ENCODE measurements at places on chromosomes 2 and 18.
A peak's percentile ranks its signal among the peaks of the same experiment; 100 is the strongest.

DNA sequence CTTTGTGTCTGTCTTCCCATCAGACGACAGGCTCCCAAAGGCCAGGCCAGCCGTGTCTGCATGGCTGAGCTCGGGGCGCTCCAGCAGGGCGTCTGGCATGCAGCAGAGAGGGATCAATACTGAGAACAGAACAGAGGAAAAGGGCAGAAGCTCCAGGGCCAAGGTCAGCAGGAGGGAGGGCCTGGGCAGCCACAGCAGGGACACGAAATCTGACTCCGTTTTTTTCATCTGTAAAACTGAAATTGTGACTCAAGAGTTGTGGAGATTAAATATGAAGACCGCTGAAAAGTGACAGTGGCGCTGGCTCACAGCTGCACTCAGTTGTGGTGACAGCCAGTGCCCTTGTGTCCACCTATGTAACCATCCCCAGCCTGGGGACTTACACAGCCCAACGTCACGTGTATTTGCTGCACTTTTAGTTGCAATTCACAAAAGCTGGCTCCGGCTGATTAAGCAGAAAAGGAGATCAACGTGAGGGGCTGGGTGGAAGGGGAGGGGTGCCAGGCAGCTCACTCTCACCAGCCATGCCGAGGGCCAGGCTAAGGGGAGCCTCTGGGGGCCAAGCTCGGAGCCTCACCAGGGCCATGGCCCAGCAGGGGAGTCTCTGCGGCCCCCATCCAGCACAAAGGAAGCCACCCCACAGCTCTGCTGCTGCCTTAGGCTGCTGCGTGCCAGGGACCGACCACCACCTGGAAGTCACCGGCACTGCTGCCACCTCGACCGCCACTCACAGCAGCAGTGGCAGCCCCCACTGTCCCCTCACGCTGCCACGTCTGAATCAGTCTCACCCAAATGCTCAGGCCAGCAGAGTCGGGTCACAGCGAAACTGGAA is 74.7 kb downstream of the EIPR1 start:
- DNase-seq, result no peak

DNA sequence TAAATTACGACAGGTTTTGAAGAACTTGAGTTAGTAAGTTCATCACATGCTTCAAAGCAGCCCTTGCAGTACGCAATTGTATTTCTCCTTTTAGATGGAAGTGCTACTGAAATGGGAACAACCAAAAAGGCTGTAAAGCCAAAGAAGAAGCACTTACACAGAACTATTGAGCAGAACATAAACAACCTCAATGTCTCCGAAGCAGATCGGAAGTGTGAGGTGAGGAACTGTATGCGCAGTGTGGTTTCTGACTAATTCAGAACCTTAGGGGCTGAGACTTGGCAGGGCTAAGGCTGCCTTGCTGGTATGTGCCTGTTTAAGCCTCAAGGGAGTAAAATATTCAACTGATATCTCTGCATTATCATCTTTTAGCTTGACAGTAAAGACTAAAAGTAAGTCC is 8.4 kb downstream of the NCAPH start:
- DNase-seq, result no peak

DNA sequence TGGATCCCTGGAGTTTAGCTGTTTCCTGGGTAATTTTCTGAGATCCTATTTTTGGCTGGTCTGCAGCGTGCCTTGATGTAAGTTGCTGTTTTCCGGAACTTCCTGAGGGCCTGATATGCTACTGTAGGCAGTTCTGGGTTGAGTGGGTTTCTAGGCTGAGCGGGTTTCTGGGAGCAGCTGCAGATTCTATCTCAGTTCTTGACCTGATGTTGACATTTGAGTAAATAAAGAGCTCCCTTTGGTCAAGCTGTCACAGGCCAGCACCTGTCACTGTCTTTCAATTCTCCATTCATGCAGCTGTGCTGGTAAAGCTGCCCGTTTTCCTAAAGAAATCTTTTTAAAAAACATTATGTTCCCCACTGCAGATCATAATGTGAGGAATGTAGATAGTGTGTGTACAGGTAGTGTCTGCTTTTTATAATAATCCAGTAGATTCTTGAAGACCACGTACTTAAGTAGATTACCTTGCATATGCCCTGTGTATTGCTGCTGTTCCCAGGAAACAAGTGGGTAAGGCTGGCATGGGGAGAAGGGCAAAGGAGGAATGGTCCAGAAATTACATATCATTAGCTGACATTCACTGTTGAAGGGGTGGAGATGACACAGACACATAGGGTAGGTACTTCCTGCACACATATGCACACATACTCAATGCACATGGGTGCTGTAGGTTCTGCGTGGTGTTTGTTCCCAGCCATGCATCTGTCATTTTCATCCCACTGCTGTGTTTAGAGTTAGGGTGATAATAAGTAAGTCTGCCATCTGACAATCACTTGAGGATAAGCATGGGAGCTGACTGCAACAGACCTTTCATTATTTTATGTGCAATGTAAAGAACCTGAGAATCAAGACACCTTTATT is 25.9 kb downstream of the CD28 start:
- no peak for DNase-seq

DNA sequence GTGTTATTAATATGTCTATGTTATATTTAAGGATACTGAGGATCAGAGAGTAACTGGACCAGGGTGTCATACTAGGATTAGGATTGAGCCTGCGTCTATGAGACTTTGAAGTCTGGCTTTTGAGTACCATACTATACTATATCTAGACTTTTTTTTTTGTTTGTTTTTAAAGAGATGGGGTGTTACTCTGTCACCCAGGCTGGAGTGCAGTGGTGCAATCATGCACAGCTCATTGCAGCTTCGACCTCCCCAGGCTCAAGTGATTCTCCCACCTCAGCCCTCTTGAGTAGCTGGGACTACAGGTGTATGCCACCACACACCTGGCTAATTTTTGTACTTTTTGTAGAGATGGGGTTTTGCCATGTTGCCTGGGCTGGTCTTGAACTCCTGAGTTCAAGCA is 66.2 kb upstream of the MAP4K3 start:
- DNase-seq, result no peak

GRCh38 chr2:108593547-108594098 is 59.4 kb downstream of the LIMS1 start:
- no peak for DNase-seq

- DNase-seq, result no peak
Observed at GRCh38 chr2:34892766-34893165, 1293.7 kb upstream of the FAM98A start.

DNA sequence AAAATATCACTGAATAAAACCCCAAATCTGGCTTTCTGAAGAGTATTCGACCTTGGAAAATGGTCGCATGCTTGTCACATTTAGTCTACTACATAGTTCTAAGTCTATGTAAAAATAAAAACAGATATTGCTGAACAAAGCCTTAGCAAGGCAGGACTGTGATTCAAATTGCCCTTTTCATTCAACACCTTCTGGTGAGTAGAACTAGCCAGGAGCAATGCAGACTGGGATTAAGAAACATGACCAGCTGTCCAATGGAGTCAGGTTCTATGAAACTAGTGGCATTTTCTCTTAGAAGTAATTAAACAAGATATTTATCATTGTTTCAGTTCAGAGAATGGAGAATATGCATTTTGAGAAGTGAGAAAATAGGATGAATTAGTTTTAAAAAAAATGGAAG is 1260.5 kb upstream of the ACVR2A start:
- no peak for DNase-seq

DNA sequence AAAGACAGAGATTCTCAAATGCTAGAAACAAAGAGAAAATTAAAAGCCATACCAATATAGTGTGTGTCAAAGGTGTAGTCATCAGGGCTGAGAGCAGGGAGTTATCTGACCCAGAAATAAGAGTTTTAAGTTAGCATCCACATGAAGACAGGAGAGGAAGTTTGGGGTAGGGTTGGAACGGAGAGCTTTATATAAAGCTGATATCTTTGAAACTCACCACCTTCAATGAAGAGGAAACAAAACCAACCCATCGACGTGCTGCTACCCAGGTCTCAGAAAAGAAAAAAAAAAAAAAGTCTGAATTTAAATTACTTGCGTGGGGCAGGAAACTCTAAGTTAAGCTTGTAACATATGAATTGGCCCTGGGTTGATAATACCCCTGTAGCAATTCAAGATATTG is 42.4 kb downstream of the ARL4C start:
- DNase-seq, result no peak

- DNase-seq, result no peak
Observed at GRCh38 chr2:11446733-11447248, 19.2 kb downstream of the E2F6 start.

DNA sequence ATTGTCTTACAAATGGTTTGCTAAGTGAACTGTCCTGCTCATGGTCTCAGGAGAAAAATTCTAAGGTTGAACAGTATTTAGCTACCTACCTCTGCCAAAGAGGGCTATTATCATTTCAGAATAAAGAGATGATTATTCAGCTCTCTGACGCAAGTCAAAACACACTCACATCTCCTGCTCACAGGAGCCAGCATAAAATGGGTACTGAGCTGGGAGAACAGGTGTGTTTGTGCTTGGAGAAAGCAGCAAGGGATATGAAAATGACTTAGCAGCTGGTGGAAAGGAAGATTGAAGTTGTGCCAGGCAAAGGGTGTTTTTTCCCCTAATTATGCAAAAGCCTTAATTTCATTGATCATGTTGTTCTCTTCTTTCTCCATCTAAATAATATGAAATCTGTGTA is 47.3 kb upstream of the TANK start:
- DNase-seq, result no peak

DNA sequence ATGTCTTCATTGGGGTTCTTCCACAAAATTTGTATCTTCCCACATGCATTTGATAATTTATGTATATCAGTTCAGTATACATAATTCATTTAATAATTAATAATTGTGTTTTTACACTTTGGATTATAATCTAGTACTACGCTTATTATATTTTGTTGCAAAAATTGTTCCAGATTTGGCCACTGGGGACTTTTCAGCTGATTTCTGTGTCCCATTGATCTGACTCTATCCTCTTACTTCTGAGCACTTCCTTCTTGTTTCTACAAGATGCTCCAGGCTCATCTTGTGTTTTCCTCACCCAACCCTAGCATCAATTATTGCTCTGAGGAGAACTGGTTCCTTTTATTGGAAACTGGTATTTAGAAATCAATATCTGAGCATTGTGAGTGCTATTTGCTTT is 215.3 kb upstream of the CDH19 start:
- no peak for DNase-seq

GRCh38 chr2:134021830-134022524 is 231.9 kb upstream of the MGAT5 start:
- DNase-seq, result no peak

- no peak for DNase-seq
Observed at GRCh38 chr2:45855374-45855773, 203.9 kb downstream of the PRKCE start.

GRCh38 chr2:186771395-186771794 is 77.5 kb downstream of the FAM171B start:
- DNase-seq, result no peak

DNA sequence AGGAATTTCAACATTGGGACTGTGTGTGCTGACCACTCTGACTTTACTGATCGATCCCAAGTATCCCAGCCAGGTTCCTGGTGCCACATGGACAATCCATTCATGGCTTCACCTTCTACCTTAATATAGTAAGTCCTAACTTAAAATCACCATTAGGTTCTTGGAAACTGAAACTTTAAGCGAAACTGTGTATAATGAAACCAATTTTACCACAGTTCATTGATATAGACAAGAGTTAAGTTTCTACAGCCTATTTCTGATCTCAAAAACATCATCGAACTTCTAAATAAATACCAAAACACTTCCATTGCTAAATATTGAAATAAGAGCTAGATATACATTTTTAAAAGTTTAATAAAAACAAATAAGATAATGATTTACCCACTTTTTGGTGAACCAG is 4.4 kb upstream of the EXOC6B start:
- no peak for DNase-seq

DNA sequence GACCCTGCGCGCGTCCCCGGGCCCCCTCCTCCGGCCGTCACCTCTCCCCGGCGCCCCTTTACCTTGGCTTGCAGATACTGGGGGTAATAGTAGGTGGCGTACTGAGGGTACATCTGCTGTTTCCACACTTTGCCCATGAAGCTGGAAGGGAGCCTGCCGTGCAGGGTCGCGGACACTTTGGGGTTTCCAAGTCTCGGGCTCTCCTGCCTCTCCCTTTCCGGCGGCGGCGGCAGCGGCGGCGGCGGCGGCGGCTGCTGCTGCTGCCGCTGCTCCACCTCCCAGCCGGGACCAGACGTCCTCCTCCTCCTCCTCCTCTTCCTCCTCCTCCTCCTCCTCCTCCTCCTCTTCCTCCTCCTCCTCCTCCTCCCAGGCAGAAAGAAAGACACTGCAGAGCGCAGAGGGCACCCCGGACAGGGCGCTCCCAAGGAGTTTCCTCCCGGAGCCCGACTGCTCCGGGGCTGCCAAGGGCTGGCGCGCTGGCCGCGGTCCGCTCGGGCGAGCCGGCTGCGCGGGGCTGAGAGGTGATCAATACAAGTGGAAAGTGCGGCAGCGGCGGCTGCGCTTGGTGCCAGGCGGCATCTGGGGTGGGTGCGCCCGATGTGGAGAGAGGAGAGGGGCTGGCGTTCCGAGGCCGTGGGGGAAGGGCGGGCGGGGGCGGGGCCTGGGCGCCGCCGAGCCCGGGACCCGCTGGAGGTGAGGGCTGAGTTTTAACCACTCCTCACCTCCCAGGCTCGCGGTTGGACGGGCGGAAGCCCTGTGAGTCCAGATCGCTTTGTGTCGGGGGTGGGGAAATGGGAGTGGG is at the start of gene RBMS1:
Gene RBMS1 (minus strand): TSS at position 581 of the 802 bp plus-strand sequence. CDS start 444 bp downstream, at position 137.
- DNase-seq, result peak; percentile 22

GRCh38 chr2:149743842-149744448 is 156.4 kb upstream of the MMADHC start:
- no peak for DNase-seq

DNA sequence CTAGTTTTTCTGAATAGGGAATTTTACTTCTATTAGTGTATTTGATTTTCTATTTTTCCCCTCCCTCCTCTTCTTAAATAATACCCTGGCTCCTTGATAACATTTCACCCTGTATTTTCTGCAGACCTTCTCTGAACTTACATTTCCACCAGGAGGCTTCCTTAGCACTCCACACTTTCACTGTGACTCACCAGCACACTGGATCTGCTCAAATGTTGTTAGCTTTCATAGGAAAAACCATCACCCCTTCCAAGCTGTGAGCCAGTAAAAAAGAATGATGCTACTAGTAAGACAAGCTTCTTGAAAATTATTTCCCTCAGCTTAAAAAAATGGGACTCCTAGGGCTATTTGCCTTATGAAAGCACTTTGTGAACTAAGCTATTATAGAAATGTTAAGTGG is 16.1 kb downstream of the SUPT7L start:
- no peak for DNase-seq

GRCh38 chr18:27621236-27621890 is 436.3 kb upstream of the CHST9 start:
- DNase-seq, result no peak

DNA sequence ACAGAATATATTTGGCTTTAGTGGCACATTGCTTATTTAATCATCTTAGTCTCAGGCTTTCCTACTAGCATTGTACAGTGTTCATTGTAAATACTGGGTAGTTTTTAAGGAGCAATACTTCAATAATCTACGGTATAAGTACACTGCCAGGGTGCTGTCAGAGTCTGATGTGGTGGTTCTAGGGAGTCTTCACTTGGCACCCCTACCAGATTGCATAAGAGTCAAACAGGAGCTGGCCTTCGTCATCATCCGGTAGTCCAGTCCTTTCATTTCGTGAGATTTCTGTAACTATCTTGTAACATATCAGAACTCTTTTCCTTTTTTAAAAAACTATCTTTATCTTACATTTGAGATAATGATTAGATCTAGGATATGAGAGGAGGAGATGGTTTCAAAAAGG is 91.1 kb downstream of the ZNF532 start:
- no peak for DNase-seq

GRCh38 chr2:236309669-236310029 is 45.4 kb upstream of the ASB18 start:
- no peak for DNase-seq

- DNase-seq, result no peak
Observed at GRCh38 chr2:44553456-44553855, 191.7 kb downstream of the CAMKMT start.

GRCh38 chr2:45329045-45329677 is 281.9 kb downstream of the SRBD1 start:
- no peak for DNase-seq
